ENCODE measurements at places on chromosomes 6 and 20. TPM values are rescaled to one million over a fixed set of nuclear protein-coding genes. Genes with fewer than 3 reads are reported as not detected.
A peak's percentile ranks its signal among the peaks of the same experiment; 100 is the strongest.

DNA sequence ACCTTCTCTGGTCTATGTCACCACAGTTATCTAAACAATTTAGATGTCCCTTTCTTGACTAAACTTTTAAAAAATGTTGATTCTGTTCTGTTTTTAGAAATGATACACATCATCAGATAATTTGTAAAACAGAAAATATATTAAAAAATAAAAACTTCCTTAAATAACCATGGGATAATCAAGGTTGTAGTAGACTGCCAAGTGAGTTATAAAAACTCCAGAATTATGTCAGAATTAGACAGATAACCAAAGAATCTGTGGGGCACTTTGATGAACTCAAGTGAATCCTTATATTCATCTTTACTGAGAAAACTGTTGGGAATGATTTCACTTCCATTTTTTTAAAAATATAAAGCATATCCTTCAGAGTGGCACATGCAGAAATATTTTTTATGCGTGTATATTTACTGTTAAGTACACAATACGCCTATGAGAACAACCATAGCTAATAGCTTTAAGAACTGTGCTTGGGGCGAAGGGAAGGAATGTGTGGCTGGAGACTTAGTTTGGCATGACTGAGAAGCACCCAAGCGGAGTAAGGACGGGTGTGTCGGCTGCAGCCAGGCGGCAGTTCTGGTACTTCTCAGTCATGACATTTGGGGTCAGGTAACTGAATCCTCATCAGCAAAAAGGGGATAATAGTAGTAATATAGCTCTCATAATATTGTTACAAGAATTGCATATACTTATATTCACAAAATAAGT is 604.7 kb upstream of the CITED2 start:
- no peak for DNase-seq

DNA sequence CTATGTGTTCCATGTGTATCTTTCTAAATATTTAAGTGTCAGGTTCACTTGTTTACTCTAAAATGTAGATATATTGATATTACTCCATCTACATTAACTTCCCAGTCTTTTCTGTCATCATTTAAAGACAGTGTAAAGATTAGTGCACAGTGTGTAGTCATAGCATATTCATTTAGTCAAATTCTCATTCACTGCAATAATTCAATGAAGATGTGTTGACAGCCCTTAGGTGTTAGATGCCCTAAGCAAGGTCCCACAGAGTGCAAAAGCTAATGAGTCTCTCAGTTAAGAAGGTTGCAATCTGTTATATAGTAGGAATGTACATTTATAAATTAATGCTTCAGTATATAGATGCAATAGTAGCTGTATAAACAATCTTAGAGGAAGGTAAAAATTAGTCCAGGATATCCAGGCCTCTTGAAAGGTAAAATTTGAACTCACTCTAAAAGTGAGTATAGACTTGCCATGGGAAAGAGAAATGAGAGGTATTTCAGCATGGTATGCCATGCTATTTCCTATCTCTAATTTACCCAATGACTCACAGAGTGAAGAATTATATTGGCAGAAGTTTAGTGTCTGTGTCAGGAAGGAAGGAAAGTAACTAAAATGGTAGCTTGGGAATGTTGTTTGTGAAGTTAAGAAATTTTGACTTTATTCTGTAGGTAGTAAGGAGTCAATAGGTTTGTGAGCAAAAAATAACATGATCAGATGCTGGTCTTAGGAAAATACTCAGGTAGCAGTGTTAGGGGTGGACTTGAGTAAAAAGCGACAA is 969.9 kb upstream of the CITED2 start:
- no peak for DNase-seq

- no peak for DNase-seq
These were observed 690.6 kb downstream of the EPM2A start for GRCh38 chr6:145044641-145045246.

DNA sequence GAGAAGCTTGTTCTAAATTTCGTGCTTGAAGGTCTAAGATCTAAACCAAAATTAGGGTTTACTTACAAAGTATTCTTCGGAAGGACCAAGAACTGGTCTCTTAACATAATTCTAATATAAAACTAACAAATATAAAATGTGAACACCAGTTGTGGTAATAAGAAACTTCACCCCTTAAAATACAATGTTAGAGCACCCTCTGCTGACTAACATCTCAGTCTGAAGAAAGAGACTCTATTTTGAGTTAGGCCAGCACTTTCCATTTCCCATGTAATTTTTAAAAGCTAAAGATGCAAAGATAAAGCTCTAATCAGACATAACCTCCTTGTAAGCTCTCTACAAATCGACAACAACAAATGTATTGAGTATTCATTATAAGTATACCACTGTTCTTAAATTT is 24.6 kb downstream of the ATG5 start:
- peak; percentile 29 for DNase-seq

DNA sequence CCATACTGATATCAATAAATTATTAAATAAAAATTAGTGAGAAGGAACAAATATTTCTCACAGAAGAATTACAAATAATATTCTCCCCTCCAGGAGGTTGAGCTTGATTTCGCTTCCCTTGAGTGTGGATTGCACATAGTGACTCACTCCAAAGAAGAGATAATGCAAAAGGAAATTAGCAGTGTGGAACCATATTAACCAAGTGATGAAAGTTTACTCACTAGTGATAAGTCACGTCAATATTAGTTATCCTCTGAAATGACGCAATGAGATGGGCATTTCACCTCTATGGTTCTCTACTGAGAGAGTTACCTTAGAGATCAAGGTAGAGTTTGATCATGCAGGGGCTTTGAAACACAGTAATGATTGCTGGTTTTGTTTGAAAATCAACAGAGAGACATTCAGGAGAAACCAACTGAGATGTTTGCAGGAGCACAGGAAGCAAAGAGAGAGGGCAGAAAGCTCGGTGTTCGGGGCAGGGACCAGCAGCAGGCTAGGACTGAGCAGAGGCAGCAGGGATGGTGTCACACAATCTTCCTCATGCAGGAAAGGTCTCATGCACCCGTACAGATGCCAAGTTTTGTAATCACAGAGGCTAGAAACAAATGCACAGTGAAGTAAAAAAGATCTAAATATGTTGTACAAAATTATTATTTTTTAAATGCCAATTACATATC is 634.5 kb downstream of the QKI start:
- no peak for DNase-seq

The OR2H1 gene
- polyA plus RNA-seq: not detected

The SPATA2 gene
- 5.8 TPM for polyA plus RNA-seq

The CALHM4 gene
- polyA plus RNA-seq: not detected

The FAM210B gene
- polyA plus RNA-seq: 44.1 TPM

The GJA1 gene
- 23.5 TPM for polyA plus RNA-seq

Data from SK-N-SH (cell line).